ENCODE measurements at places on chromosomes 7 and 10.

DNA sequence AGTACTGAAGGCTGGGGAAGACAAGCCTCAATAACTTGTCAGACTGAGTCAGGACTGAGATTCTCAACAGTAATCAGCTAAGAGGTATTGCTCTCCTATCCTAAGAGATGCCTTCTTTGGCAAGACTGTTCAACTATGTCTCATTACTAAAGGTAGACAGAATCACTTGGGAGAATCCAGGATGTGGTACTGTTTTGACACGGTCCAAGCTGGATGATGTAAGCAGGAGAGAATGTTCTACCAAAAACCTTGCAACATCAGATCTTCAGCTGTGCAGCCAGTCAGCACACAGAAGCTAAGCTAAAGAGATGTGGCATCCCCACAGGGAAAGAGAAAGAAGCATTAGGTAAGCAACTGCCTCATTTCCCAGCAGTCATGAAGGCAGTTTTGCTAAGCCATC is 391.4 kb downstream of the NRG3 start:
- DNase-seq, result no peak

- DNase-seq, result no peak
Measured at GRCh38 chr10:101428036-101428435, 74.1 kb downstream of the BTRC start.

- no peak for DNase-seq
Measured at GRCh38 chr7:16317406-16317805, 103.9 kb downstream of the CRPPA start.

DNA sequence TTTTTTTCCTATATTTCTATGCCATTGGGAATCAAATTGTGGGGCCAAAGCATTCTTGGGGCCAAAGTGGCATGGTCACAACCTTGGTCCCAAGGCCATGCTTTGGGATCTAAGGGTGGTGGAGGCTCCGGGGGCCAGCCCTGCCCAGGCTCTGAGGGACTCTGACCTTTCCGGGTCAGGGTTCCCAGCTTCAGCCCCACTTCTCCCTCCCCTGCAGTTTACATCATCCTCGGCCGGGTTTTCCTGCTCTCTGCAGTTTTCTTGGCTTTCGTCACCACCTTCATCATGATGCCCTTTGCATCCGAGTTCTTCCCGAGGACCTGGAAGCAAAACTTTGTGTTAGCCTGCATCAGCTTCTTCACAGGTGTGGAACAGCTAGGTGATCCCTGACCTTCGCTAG is 8.5 kb downstream of the TMEM225B start:
- DNase-seq, result no peak

DNA sequence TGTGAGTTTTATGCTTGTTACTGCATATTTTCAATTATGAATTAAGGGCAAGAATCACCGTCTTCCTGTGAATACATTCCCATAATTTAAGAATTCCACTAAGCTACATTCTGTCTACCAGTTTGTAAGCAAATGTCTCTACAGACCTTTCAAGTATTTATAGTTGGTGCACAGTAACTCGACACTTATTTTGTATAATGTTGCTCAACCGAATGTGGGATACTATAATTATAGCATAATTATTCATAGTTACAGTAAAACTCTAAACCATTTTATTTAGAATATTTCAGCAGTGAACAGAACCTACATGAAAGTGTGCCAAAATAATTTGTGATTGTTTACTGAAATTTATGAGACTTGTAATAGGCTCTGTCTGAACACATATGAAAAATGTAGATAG is 17.3 kb upstream of the CUBN start:
- no peak for DNase-seq

DNA sequence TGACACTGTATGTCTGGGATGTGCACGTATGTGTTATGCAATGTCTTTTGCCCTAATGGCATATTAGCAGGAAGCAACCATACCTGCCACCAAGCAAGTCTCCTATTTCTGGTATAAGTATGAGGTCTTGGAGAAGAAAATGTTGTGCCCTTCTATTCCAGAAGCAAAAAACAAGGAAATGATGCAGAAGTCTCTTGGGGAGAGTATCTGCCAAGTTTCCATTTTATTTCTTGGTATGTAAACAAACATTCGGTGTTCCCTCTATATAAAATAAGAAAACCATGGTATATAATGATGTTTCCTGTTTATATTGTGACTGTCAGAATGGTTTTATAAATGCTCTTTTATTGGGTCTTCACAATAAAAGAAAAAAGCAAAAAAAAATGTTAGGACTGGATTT is 19.3 kb upstream of the MYO3A start:
- DNase-seq, result no peak

DNA sequence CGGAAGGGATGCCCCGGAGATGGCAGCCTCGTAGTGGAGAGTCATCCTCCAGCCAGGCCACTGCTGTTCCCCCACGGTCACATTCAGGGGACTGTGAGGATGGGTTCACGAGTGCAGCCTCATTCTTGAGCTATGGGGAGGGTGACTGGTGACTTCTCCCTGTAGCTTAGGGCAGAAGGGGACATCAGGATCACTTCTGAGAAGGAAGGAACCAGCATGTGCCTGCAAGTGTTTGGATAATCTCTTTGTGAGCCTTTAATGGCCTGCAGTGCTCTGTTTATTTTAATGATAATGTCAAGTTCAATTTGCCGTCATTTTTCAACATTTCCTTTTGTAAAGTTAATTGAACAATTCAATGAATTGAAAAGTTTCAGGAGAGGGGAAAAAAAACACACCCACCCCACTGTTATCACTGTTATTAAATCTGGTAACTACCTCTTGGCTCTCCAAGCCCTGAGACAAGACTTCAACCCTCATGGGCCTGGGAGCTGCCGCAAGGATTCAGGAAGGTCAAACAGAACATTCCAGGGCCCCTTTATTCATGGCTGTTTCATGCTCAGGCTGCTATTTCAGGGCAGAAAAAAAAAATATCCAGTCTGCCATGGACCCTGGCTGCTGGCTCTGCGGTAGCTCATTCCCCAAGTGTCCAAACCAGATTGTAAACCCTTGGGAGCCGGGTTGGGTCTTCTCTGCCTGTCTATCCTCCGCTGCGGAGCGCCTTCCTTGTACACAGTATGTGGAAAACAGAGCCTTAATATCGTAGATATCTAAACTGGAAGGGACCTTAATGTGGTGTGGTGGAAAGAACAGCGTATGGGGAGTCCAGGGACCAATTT is 100.4 kb downstream of the CDH23 start:
- no peak for DNase-seq

DNA sequence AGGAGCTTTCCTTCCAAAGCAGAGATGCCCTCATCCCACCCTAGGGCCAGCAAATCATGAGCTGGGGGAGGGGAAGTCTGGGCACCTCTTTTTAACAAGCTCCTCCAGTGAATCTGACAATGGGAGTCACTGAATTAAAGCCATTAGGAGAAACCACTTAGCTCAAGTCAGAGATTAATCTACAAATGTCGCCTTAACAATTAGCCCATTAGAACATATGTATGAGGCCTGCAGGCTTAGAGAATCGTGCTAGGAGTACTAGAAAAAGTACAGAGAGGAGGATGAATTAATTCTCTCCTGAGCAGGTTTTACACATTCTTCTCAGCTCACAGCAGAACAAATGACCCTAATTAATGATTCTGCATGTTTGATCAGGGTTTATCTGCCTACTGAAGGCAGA is 381.3 kb downstream of the KCNMA1 start:
- DNase-seq, result no peak

DNA sequence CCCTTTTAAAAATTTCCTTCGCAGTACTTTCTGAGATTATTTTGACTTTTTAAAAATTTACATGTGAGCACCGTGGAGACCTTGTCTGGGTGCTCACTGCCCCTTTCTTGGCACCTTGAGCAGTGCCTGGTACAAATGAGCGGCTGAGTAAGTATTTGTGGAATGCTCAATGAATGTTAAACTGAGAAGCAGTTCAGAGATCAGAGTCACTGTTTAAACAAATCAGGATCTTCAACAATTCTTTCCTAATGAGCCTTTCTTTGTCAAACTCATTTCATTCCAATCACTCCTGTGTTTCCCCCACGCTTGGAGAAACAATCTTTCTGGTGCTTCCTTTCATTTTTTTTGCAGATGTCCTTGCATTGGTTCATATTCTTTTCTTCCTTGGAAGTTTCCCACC is 611.3 kb upstream of the GALNT17 start:
- no peak for DNase-seq

GRCh38 chr7:137885678-137886077 is 38.9 kb upstream of the DGKI start:
- no peak for DNase-seq

GRCh38 chr10:97701438-97702069 is 12.0 kb upstream of the MARVELD1 start:
- peak; percentile 48 for DNase-seq

DNA sequence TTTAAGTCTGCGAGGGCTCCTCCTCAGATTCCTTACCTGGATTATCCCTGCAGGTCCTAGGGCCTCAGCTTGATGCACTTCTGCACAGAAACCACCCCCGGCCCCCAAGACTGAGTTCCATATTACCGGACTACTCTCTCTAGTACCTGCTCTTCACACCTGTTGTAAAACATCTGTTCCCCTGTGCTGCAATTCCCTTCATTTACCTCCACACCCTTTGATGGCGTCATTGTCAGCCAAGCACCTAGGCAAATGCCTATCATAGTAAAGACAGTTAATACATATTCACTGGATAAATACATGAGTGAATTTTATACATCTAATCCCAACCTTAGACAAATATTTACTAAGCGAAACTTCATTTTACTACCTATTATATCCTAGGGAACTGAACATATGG is 275.5 kb downstream of the PLXDC2 start:
- no peak for DNase-seq

DNA sequence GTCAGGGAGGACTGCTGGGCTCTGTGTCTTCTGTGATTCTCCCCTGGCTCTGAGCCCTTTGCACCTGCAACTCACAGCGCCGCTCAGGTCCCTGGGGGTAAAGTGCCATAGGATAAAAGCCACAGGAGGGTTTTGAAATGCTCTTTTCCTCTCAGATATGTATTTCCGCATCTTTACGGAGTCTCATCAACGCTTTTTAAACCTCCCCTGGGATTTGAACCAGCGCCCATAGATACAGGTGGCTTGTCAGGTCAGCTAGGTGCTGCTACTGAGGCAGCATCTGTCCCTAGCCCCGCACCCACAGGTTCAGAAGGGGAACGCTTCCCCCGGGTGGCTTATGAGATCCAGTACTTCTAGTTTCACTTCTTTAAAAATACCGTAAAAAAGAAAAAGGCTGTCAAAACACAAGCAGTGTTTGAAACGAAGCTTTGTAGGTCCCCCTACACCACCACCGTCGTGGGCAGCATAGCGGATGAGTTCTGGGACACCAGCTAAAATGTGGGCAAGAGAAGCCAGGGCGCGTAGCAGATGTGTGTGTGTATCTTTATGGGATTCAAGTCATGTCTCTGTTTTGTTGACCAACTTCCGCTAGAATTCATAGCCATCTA is 173.5 kb downstream of the CUX1 start:
- peak; percentile 6 for DNase-seq

DNA sequence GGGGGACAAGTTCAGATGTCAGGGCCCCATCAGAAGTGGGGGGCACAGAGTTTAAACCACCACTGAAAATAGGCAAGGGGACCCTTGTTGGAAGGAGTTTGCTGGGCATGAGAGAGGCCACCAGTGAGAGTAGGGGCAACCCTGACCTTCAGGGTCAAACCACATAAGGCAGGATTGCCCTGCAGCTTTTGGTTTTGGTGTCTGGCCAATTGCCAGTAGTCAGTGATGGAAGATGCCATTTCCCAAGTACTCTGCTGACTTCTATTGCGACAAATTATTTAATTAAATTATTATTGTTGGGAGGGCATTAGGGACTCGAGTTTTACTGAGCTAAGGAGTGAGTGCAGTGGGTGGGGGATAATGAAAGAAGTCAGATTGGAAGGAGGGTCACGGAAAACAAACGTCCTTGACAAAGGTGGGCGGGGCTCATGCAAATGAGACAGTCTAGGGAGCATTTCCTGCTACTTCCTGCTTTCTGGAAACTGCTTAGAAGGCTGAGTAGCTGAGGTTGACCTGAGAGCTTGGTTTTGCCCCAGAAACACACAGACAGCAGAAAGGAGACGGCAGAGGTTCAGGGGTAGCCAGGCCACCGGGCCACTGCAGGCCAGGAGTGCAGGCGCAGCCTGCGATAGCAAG is 74.2 kb upstream of the ANLN start:
- no peak for DNase-seq

DNA sequence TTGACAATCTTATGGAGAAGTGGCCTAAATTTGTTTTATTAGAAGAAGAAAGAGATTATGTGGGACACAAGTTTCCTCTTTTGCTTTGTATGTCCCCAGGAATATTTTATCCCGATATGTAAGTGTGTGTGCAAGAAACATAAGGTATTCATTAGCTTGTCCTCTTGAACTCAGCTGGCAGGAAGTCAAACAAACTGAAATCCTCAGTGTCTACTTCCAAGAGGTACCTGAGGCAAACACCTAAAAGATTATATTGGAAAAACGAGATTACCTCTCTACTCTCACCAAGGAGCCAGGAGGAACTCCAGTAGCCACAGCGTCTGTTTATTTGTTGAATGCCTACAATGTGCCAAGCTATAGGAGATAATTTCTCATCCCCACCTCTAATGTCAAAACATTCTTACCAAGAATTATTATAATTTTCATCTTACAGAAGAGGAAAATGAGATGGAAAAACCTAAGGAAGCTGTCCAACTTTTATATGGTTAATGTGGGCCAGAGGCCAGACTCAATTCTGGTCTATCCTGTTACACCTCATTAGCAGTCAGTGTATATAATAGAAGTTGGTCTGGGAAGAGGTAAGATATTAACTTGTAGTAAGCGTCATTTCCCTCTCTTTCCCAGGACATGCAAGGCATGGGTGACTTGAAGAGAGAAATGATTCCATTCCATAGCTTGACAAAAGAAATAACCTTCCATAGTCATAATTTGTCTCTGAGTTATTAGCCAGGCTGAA is 692.7 kb downstream of the MAGI2 start:
- no peak for DNase-seq

- DNase-seq, result no peak
Measured at GRCh38 chr7:114941692-114942091, 19.8 kb downstream of the MDFIC start.

DNA sequence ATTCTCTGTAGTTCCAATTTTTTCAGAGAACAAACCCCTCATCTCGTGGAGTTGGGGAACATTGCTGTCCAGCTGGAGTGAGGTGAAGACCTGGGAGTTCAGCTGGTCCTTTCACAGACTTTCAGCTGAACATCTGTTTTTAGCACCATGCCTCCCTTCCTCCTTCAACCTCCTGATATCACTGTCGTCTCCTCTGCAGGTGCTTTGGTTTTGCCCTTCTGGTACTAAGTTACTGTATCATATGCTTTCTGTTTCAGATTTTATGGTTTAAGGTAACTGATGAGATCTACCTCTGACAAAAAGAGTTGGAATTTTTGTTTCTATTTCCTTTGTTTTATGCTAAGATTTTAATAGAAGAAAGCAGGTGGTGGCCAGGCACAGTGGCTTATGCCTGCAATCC is 102.9 kb downstream of the ZNF438 start:
- DNase-seq, result no peak

DNA sequence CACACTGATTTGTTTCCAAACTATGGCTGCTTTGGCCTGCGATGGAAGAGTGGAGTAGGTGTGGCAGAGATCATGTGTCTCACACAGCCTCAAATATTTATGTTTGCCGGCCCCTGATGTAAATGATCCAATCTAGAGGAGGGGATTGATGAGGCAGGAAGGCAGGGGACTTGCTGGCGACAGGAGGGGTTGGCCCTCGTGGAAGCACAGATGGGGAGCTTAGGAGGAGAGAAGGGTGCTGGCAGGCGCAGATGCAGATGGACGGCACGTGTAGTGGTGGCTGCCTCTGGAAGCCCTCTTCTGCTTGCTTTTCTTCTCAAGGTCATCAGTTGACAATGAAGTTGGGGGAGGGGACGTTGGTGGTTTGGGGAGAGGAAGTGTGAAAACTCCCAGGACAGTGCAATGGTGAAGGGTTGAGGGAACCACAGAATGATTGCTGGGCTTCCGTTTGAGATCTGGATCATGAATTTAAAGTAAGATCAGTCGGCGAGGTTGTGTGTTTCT is 15.4 kb downstream of the COL13A1 start:
- no peak for DNase-seq
